Naive thymus-derived CD8-positive, alpha-beta T cell (primary cell): ENCODE measurements at places on chromosomes 2 and 18.

DNA sequence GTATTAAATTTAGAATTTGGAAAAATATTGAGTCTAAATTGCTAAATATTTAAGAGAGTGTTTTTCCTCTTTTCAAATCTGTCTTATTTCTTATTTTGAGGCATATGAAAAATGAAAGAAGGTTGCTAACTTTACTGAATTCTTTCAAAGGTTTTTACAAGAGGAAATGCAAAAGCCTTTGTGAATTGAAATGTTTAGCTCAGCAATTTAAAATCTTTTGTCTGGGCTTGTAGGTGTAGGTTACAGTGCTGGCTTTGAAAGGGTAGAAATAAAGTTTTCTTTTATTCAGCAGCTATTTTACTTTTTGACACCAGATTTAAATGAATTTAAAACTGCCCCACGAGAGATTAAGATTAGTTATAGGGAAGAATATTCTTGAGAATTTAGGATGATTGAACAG, 192.0 kb downstream of the CDH7 start:
- H3K27me3 ChIP-seq = no peaks in the 10 kb centered on the region
- H3K27ac ChIP-seq = no peak overlapping the region
- H3K4me3 ChIP-seq = no peak overlapping the region
- H3K36me3 ChIP-seq = no peaks in the 10 kb centered on the region

- H3K27me3 ChIP-seq = no peaks in the 10 kb centered on the region
- H3K27ac ChIP-seq = no peak overlapping the region
- H3K36me3 ChIP-seq = peaks cover 4% of the 10 kb centered on the region
- DNase-seq = no peak
These were observed 14.9 kb downstream of the ALS2 start for GRCh38 chr2:201765799-201766198.

DNA sequence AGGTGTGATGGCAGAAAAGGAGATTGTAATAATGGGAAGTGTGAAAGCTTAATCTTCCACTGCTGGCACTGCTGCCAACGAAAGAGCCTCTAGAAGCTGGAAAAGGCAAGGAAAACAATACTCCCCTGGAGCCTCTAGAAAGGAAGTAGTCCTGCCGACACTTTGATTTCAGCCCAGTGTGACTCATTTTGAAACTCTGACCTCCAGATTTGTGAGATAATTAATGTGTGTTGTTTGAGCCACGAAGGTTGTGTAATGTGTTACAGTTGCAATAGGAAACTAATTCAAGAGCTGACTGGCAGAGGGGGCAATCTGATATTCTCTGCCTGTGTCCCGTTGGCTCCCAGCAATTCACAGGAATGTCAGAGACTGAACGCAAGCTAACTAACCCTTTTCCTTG, 219.2 kb upstream of the UBE2E3 start:
- H3K4me1 ChIP-seq = no peaks in the 10 kb centered on the region
- DNase-seq = no peak
- H3K4me3 ChIP-seq = no peak overlapping the region
- H3K27me3 ChIP-seq = no peaks in the 10 kb centered on the region

GRCh38 chr2:54947646-54948045, 102.6 kb downstream of the RTN4 start:
- H3K4me3 ChIP-seq = no peak overlapping the region
- peaks cover 13% of the 10 kb centered on the region for H3K27me3 ChIP-seq
- H3K27ac ChIP-seq = no peak overlapping the region

- no peak for DNase-seq
- no peak overlapping the region for H3K4me3 ChIP-seq
These were observed 10.6 kb downstream of the HTRA2 start for GRCh38 chr2:74540291-74540690.

- H3K27ac ChIP-seq = no peak overlapping the region
- H3K36me3 ChIP-seq = peaks cover 21% of the 10 kb centered on the region
- H3K27me3 ChIP-seq = no peaks in the 10 kb centered on the region
These were observed 13.3 kb downstream of the NPC1 start for GRCh38 chr18:23573020-23573419.

GRCh38 chr2:85397925-85398331, 12.2 kb downstream of the CAPG start:
- DNase-seq = no peak
- H3K36me3 ChIP-seq = no peaks in the 10 kb centered on the region
- H3K27me3 ChIP-seq = no peaks in the 10 kb centered on the region
- H3K4me1 ChIP-seq = no peaks in the 10 kb centered on the region
- H3K4me3 ChIP-seq = no peak overlapping the region
- H3K27ac ChIP-seq = no peak overlapping the region

DNA sequence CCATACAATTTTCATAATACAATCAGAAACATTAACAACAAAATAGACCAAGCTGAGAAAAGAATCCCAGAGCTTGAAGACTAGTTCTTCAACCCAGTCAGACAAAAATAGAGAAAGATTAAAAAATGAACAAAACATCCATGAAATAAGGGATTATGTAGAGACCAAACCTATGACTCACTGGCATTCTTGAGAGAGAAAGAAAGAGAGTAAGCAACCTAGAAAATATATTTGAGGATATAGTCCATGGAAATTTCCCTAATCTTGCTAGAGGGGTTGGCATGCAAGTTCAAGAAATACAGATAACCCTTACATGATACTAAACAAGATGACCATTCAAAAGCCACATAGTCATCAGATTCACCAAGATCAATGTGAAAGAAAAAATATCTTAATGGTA, 281.7 kb downstream of the CCDC85A start:
- H3K27ac ChIP-seq = no peak overlapping the region
- H3K27me3 ChIP-seq = no peaks in the 10 kb centered on the region
- H3K36me3 ChIP-seq = no peaks in the 10 kb centered on the region
- no peak overlapping the region for H3K4me3 ChIP-seq

GRCh38 chr2:10447300-10447894, 730 bp downstream of the ODC1 start:
- H3K36me3 ChIP-seq = peaks cover 29% of the 10 kb centered on the region
- peak overlapping the region; percentile 87 for H3K4me3 ChIP-seq

GRCh38 chr2:37847792-37848191, 77.3 kb upstream of the RMDN2 start:
- H3K36me3 ChIP-seq = no peaks in the 10 kb centered on the region
- H3K4me1 ChIP-seq = peaks cover 29% of the 10 kb centered on the region
- H3K4me3 ChIP-seq = no peak overlapping the region
- H3K27ac ChIP-seq = no peak overlapping the region

- H3K36me3 ChIP-seq = no peaks in the 10 kb centered on the region
- H3K4me1 ChIP-seq = peaks cover 5% of the 10 kb centered on the region
- DNase-seq = no peak
These were observed 101.3 kb downstream of the CDC42EP3 start for GRCh38 chr2:37569986-37570679.

DNA sequence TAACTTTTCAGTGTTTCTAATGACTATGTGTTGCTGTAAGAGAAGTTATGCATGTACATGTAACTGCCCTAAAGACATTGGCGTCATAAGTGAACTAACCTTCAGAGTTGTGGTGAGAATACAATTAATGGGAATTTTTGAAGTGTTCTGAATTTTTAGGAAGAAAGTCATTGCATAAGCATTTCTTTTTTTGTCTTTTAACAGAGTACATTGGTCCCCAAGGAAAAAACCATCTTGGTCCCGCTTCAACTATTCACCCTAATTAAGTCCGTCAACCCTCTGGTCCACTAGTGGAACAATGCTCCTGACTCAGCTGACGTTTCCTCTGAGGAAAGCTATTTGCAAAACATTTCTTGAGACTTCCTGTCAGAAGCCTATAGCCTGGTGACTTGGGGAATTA, 41.1 kb upstream of the VIT start:
- H3K27ac ChIP-seq = no peak overlapping the region
- no peak for DNase-seq
- H3K36me3 ChIP-seq = no peaks in the 10 kb centered on the region
- no peaks in the 10 kb centered on the region for H3K4me1 ChIP-seq

- no peak for DNase-seq
- no peak overlapping the region for H3K4me3 ChIP-seq
- no peak overlapping the region for H3K27ac ChIP-seq
- H3K27me3 ChIP-seq = peaks cover 23% of the 10 kb centered on the region
- H3K4me1 ChIP-seq = peaks cover 6% of the 10 kb centered on the region
- H3K36me3 ChIP-seq = no peaks in the 10 kb centered on the region
These were observed 60.5 kb upstream of the ALKAL2 start for GRCh38 chr2:348361-348916.

DNA sequence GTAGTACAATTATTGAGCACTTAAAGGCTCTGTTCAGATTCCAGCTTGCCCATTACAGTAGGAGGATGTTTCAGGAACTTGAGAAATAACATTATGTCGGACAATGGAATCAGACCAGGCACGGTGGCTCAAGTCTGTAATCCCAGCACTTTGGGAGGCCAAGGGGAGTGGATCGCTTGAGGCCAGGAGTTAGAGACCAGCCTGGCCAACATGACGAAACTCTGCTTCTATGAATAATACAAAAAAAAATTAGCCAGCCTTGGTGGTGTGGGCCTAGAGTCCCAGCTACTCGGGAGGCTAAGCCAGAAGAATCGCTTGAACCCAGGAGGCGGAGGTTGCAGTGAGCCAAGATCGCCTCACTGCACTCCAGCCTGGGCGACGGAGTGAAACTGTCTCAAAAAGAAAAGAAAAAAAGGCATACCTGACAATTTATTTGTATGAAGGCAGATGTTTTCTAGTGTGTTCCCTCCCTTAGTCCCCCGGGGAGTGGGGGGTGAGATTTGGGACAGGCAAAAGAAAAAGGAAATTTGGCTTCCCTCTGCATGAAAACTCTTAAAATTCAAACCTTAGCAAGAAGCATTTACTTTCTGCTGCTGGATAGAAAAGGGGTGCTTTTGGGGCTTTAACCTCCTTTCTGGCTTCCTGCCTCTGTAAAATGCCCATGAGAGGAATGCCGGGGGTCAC, 13.7 kb upstream of the ZNF532 start:
- DNase-seq = no peak
- peaks cover 73% of the 10 kb centered on the region for H3K27me3 ChIP-seq
- H3K36me3 ChIP-seq = no peaks in the 10 kb centered on the region
- no peak overlapping the region for H3K27ac ChIP-seq
- no peak overlapping the region for H3K4me3 ChIP-seq
- peaks cover 5% of the 10 kb centered on the region for H3K4me1 ChIP-seq

GRCh38 chr2:162022290-162022945, 51.6 kb downstream of the DPP4 start:
- no peaks in the 10 kb centered on the region for H3K27me3 ChIP-seq
- no peak overlapping the region for H3K4me3 ChIP-seq
- peak overlapping the region; percentile 89 for H3K27ac ChIP-seq
- DNase-seq = no peak
- peaks cover 47% of the 10 kb centered on the region for H3K36me3 ChIP-seq

DNA sequence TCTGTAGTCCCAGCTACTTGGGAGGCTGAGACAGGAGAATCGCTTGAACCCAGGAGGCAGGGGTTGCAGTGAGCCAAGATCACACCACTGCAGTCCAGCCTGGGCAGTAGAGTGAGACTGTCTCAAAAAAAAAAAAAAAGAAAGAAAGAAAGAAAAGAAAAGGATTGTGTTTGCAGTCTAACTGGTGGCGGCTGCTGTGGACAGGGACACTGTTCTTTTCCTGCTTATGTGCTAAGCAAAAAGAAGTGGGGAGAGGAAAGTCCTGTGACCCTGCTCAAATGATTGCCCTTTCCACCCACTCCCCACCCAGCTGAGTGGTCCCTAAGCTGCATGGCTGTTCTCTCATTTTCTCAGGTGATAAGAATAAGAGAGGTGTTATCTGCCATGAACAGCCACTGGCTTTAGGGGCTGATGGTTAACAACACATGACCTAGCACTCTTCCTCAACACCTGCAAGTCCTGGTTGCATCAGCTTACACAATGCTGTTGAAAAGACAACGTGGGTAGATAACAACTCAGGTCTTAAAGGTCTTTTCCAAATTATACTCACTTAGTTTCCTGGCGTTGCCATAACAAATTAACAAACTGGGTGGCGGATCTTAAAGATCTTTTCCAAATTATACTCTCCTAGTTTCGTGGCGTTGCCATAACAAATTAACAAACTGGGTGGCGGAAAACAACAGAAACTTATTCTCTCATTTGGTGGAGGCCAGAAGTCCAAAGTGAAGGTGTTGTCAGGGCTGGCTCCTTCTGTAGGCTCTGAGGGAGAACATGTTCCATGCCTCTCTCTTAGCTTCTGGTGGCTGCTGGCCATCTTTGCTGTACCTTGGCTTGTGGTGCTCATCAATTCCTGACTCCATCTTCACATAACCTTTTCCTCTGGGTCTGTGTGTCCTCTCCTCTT, 90.3 kb upstream of the RTN4 start:
- no peak for DNase-seq
- no peak overlapping the region for H3K4me3 ChIP-seq
- H3K27me3 ChIP-seq = no peaks in the 10 kb centered on the region

DNA sequence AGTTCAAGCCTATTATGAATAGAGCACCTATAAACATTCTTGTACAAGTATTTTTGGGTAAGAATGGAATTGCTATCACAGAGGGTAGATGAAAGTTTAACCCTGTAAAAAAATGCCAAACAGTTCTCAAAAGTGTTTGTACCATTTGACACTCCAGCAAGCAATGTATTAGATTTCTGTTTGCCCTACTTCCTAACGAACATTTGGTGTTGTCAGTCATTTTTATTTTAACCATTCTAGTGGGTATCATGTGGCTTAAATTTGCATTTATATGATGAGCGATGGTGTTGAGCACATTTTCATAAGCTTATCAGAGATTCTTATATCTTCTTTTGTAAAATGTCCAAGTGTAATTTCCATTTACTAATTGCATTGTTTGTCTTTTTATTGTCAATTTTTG, 608.2 kb upstream of the ACVR2A start:
- no peaks in the 10 kb centered on the region for H3K4me1 ChIP-seq
- no peaks in the 10 kb centered on the region for H3K36me3 ChIP-seq
- H3K27ac ChIP-seq = no peak overlapping the region
- no peak for DNase-seq
- H3K4me3 ChIP-seq = no peak overlapping the region

- no peaks in the 10 kb centered on the region for H3K36me3 ChIP-seq
- no peaks in the 10 kb centered on the region for H3K27me3 ChIP-seq
- H3K27ac ChIP-seq = no peak overlapping the region
- DNase-seq = no peak
These were observed 43.9 kb downstream of the TOGARAM2 start for GRCh38 chr2:29024882-29025430.

DNA sequence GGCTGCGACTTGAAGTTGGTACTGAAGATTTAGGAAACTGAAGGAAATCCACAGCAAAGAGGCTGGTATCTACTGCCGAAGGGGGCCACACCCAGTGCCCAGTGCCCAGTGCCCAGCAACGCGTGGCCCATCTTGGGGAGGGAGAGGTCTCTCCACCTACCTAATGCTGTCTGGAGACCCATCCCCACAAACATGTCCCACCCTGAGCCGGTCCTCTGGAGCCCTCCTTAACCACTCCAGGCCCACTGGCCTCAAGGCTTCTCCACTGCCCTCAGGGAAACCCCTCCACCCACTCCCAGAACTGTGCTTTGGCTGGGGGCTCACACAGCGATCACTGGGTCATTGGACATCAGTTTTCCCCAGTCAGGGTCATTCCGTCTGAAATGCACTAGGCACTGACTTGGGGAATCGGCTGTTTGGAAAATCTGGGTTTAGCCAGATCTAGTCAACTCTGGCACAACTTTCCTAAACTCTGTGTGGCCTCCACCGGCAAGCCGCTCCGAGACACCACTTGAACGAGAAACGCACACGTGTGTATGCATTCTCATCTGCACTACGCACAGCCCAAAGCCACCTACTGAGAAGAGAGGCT, 20.1 kb downstream of the GPR55 start:
- H3K4me3 ChIP-seq = peak overlapping the region; percentile 5
- no peaks in the 10 kb centered on the region for H3K27me3 ChIP-seq
- H3K27ac ChIP-seq = peak overlapping the region; percentile 83
- H3K36me3 ChIP-seq = peaks cover 9% of the 10 kb centered on the region
